Hepatic stellate cell (primary cell): ENCODE measurements at places on chromosomes 5 and 9.

GRCh38 chr5:83972236-83972635, 251.6 kb upstream of the HAPLN1 start:
- DNase-seq = no peak

- DNase-seq = no peak
Measured at GRCh38 chr5:65327582-65327981, 154.1 kb downstream of the ADAMTS6 start.

DNA sequence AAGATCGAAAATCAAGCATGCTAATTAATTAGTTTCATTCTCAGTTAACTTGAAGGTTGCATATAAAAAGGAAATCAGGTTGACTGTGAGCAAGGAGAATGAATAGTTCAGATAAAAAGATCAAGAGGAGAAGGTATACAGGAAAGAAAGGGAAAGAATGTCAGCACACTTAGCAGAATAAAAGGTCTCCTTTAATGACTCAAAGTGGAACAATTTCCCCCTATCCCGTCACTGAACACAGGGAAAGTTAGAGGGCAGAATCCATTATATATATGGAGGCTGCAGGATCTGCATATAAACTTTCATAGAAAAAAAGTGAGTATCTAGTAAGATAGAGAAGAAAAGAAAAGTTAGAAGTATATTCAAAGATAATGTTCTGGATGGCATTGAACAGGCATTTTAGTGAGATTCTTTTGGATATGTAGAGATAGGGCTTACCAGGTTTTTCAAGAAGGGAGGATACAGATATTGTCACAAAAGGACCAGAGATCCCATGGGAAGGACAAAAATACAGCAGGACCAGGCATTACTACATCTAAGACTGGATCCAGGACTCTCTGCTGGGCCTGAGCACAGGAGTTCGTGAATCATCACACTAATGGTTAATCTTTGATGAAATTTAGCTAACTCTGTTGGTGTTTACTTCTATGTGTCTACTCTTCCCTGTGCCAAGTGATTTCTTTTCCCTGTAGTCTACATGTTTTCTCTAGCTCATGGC, 988.2 kb upstream of the ARRDC3 start:
- DNase-seq = no peak

DNA sequence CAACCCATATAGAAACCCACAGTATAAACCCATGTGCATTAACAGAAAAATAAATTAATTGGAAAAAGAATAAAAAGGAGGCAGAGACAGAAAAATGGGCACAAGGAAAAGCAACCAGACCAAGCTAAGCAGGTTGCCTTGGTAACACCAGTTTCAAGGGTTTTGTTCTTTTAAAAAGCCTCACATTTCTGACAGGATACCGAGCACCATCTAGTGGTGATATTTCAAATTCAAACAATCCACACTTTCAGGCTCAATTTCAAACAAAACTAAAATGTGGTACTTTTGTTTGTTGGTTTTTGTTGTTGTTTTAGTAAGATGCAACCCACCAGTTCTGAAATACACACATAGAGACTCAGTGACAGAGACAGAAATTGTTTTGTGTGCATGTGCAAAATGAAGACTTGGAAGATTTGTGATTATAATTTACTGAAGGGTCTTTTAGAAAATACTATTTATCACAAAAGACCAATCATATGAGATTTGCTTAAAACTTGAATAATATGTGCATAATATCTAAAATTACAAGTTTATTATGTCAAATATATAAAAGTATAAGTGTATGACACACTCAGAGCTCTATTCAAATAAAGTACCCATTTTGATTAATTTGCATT, 318.2 kb downstream of the SLCO4C1 start:
- DNase-seq = peak; percentile 7

DNA sequence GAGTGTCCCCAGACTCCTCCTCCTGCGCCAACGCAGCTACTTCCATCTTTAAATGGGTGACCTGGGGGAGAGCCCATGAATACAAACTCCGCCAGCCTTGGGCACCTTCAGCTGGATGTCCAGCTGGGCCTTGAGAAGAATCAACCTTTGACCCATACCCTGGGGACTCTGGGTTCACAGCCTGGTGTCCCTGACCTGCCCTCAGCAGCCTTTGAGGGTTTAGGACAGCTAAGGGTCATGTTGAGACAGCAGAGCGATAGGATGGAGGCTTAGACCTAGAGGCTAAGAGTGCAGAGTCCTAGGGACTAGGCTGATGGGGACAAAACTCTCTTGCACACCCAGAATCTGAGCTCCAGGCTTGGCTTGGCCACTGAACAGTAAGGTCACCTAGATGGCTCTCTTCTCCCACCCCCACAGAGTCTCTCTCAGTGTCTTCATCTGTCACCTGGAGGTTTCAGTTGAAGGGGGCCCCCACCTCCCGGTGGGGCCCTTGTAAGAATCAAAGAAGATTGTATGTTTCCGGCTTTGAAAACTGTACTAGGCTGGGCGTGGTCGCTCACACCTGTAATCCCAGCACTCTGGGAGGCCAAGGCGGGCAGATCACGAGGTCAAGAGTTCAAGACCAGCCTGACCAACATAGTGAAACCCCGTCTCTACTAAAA, 6.7 kb upstream of the AQP3 start:
- DNase-seq = no peak

DNA sequence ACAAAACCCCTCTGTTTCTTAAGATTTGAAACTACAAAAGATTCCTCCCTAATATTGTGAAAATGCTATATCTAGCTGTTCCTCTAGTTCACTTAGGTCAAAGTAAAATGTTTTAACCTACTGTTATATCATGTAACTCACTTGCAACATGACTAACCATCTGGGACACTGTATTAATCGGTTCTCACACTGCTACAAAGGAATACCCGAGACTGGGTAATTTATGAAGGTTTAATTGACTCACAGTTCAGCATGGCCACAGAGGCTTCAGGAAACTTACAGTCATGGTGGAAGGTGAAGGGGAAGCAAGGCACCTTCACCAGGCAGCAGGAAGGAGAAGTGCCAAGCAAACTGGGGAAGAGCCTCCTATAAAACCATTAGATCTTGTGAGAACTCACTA, 34.7 kb downstream of the DIMT1 start:
- no peak for DNase-seq

- DNase-seq = no peak
Measured at GRCh38 chr9:32884482-32884881, 101.1 kb downstream of the TMEM215 start.

GRCh38 chr9:91489361-91489899, 65.8 kb upstream of the NFIL3 start:
- peak; percentile 68 for DNase-seq

DNA sequence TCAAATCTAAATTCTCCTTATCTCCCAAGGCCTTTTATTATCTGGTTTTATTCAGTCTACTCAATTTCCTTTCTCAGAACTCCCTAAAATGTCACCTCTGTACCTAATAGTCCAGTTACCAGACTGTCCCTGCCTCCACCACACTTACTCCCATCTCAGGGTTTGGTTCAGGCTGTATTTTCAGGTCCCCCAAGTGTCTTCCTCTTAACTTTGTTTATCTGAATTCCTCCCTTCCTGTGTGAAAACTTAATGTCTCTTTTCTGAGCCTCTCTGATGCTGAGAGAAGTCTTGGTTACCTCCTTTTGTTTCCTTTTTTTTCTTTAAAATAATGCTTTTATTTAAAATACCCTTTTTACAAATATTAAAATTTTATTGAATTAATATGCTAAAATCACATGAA, 133.4 kb downstream of the PAM start:
- DNase-seq = no peak

- no peak for DNase-seq
Measured at GRCh38 chr9:128607642-128608350, 48.9 kb downstream of the DYNC2I2 start.

DNA sequence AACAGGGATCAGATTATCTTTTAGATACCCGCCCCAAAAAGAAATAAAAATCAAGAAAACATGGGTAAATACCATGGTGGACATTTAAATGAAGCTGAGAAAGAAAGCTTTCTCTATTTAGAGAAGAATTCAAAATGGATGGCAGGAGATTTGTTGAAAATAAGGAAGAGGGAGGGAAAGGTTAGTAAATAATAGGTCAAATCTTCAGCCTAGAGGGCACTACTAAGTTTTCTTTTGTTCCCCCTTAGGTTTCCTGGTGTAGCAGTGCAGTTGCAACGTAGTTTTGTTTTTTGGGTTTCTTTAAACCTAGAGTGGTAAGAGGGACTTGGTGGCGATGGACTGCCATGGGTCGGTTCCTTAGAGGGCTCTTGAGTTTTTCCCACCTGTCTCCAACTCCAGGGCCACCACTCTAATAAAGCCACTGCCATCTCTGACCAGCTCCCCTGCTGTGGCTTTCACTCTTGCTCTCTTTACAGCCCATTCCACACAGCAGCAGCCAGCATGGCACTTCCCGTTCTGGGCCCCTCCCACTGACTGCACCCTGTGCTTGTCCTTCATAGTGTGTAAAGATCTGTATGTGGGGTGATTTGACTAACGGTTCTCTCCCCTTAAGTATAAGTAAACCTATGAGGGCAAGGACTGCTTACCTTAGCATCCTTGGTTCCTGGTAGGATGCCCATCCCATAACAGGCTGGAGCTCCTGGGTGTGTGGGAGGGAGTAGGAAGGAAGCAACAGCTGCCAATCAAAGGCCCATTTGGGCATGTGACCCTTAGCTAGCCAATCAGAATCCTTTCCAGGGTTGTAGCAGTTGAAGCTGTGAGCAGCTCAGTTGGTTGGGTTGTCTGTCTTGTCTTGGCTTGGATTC, 118.3 kb downstream of the SLC1A3 start:
- no peak for DNase-seq

DNA sequence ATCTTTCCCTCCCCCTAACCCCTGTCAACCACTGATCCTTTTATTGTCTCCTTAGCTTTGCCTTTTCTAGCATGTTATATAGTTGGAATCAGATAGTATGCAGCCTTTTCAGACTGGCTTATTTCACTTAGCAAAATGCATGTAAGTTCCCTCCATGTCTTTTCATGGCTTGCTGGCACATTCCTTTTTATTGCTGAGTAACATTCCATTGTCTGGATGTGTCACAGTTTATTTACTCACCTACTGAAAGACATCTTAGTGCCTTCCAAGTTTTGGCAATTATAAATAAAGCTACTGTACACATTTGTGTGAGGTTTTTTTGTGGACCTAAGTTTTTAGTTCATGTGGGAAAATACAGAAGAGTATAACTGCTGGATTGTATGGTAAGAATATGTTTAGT, 230.1 kb downstream of the PBX3 start:
- DNase-seq = no peak

- DNase-seq = no peak
Measured at GRCh38 chr5:157331807-157332206, 65.9 kb downstream of the CYFIP2 start.

DNA sequence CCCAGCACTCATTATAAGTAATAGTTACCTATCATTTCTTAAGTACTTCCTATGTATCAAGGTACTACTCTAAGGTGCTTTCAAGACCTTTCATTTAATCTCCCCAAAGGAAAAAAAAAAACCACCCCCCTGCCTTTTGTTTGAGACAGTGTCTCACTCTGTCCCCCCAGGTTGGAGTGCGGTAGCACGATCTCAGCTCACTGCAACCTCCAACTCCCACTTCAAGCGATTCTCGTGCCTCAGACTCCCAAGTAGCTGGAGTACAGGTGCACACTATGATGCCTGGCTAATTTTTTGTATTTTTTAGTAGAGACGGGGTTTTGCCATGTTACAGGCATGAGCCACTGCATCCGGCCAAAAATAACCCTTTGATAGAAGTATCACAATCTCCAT, 29.9 kb downstream of the SERINC5 start:
- no peak for DNase-seq

GRCh38 chr5:103305809-103306208, 47.2 kb downstream of the MACIR start:
- no peak for DNase-seq

GRCh38 chr5:9500625-9501024, 45.2 kb downstream of the SEMA5A start:
- no peak for DNase-seq

DNA sequence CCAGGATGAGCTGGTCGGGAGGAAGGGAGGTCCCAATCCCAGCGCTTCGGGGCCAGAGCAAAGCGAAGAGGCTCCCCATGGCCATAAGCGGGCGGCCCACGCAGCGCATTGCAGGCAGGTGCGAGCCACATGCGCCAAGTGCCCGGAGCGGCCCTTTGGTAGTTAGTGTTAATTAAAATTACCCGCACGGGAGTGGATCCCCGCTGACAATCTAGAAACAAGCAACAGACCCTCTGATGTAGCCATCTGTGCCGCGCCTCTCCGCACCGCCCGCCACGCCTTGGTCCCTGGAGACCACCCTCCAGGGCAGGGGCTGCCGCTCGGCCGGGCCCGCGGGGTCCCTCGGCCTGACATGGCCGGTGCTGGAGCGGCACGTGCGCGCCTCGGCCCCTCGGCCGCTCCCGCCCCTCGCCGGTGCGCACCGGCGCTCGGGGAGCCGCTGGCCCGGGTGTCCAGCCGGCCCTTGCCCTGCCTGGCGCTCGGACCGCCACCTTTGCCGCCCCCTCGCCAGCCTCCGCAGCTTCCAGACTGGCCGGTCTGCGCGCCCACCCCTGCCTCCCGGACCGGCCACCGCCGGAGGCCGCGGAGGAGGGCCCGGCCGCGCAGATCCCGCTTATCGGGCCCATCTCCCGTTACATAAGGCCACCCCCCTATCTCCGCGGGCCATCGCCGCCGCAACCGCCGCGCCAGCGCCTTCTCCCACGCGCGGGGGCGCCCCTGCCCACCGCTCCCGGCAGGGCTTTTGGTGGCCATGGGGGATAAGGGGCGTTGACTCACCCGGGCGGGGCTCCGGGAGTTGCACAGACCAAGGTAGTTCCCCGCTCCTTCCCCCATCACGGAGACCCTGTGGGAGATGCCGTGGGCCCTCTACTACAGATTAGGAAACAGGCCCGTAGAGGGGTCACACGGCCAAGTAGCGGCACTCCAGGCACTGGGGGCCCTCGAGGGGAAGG, 1.9 kb upstream of the IL13 start:
- DNase-seq = peak; percentile 48

DNA sequence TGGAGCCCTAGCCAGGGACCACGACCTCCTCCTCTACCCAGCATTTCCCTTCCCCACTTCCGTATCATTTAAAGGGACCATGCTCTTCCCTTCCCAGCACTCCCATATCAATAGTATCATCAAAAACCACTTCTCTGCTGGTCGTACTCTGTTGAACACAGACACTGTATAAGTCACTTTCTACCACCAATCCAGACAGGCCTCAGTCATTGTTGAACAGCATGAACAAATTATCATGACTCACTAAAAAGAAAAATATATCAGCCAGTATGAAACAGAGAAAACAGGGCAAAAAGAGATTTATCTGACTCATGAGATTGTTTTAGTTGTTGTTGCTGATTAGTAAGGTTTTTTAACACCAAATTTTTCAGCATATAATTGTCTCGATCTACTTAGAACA, 89.8 kb downstream of the CDKN2A start:
- DNase-seq = peak; percentile 31

- no peak for DNase-seq
Measured at GRCh38 chr5:161382685-161383084, 163.8 kb downstream of the GABRB2 start.

GRCh38 chr9:38334234-38334633, 58.3 kb upstream of the ALDH1B1 start:
- no peak for DNase-seq

- DNase-seq = peak; percentile 63
Measured at GRCh38 chr5:103428411-103428871, 134.1 kb downstream of the NUDT12 start.
